HepG2 (cell line): ENCODE measurements at places on chromosomes 6 and 20. TPM values are rescaled to one million over a fixed set of nuclear protein-coding genes. Genes with fewer than 3 reads are reported as not detected.
A peak's percentile ranks its signal among the peaks of the same experiment; 100 is the strongest.

- DNase-seq = no peak
- no peaks in the 10 kb centered on the region for H3K27me3 ChIP-seq
- no peak overlapping the region for H3K27ac ChIP-seq
- H3K4me1 ChIP-seq = peaks cover 5% of the 10 kb centered on the region; the same call in 1 of the 2 replicates
- no peak overlapping the region for H3K4me3 ChIP-seq
These were observed 23.7 kb downstream of the ACOT13 start for GRCh38 chr6:24690593-24690992.

GRCh38 chr6:109472132-109472995 lies 10.7 kb downstream of the ZBTB24 start:
- H3K27ac ChIP-seq = no peak overlapping the region
- no peak for DNase-seq

- H3K27me3 ChIP-seq = no peaks in the 10 kb centered on the region
- no peak overlapping the region for H3K27ac ChIP-seq
- H3K4me1 ChIP-seq = no peaks in the 10 kb centered on the region
These were observed 75.2 kb upstream of the ADTRP start for GRCh38 chr6:11853678-11854407.

- no peak overlapping the region for H3K4me3 ChIP-seq
- H3K27ac ChIP-seq = no peak overlapping the region
- no peaks in the 10 kb centered on the region for H3K27me3 ChIP-seq
- H3K36me3 ChIP-seq = peaks cover 41% of the 10 kb centered on the region
- H3K4me1 ChIP-seq = no peaks in the 10 kb centered on the region
These were observed 12.8 kb downstream of the ADNP start for GRCh38 chr20:50918403-50918802.

The PTCRA gene
- polyA plus RNA-seq = not detected in 2 replicates

DNA sequence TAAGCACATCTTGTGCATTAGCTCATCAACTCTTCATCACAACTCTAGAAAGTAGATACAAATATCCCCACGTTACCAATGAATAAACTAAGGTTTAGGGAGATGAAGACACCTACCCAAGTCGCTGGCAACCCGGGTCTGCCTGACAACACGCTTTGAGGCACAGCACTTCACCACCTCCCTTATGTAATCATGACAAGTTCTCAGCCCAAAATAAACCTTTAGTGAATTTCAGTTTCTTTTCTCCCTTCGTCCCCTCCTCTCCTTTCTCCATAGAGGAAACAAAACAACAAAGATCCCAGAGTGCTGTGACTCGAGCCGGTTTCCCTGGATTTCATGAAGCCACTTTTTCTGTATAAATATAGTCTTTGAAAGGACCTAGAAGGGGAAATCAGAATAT lies 105.4 kb downstream of the MAFB start:
- no peaks in the 10 kb centered on the region for H3K36me3 ChIP-seq
- no peaks in the 10 kb centered on the region for H3K27me3 ChIP-seq
- DNase-seq = no peak

The SAMD10 gene
- 11.0 and 11.8 TPM in 2 replicates for polyA plus RNA-seq

DNA sequence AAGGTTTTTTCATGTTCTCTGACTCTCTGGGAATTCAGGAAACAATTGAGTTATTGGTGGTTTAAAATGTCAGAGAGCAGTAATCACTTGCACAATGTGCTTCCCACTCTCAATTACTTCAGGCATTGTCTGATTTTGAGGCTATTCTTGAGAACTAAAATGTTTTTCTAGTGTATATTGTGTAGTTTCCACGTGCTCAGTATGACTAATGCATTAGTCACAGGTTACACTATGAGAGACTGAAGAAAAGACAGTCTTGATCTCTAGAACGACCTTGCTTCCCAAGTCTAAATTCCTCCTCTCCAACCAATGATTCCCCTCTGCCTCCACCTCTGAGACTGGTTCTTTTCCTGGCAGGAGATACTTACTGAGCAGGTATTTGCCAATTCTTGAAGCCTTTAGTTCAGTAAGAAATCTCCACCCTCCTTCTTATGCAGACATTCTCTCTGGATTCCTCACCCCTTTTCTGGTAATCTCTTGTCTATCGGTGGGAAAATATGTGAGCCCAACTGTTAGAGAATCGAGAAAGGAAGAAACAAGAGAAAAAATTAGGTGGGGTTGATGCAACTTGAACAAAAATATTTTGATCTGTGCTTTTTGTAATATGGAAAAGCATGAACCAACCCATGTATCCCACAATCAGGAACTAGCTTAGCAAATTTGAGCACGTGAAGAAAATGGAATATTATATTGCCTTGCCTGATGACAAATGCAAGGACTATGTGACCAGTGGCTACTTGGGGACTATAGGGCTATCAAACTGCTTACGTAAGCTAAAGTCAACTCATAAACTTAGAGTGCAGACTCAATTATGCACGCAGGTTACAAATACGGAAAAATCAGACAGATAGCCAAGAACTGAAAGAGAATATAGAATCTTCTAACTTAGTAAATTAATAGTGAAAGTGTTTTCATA lies 61.1 kb upstream of the SLC22A16 start:
- no peaks in the 10 kb centered on the region for H3K36me3 ChIP-seq
- no peak overlapping the region for H3K4me3 ChIP-seq
- H3K4me1 ChIP-seq = peaks cover 56% of the 10 kb centered on the region
- peak; percentile 73 for DNase-seq
- H3K27ac ChIP-seq = peak overlapping the region; percentile 24
- H3K27me3 ChIP-seq = no peaks in the 10 kb centered on the region

GRCh38 chr6:71124340-71124739 lies 164.3 kb upstream of the OGFRL1 start:
- H3K4me3 ChIP-seq = no peak overlapping the region
- H3K36me3 ChIP-seq = no peaks in the 10 kb centered on the region
- H3K27ac ChIP-seq = no peak overlapping the region
- H3K27me3 ChIP-seq = no peaks in the 10 kb centered on the region
- H3K4me1 ChIP-seq = no peaks in the 10 kb centered on the region
- no peak for DNase-seq

DNA sequence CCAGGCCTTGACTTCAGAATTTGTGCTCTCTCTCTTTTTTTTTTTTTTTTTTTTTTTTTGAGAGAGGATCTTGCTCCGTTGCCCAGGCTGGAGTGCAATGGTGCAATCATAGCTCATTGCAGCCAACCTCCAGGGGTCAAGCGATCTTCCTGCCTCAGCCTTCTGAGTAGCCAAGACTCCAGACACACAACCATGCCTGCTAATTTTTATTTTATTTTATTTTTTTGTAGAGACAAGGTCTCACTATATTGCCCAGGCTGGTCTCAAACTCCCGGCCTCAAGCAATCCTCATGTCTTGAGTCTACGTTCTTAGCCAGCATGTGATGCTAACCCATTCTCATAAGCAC lies 19.4 kb downstream of the TGM2 start:
- H3K27me3 ChIP-seq = no peaks in the 10 kb centered on the region
- H3K4me3 ChIP-seq = no peak overlapping the region
- peaks cover 39% of the 10 kb centered on the region for H3K4me1 ChIP-seq
- no peak for DNase-seq

The TRIM39 gene
- 7.7 and 8.6 TPM in 2 replicates for polyA plus RNA-seq
